ENCODE measurements at places on chromosomes 11 and 22. TPM values are rescaled to one million over a fixed set of nuclear protein-coding genes. Genes with fewer than 3 reads are reported as not detected.

Gene GDPD4
- 0.17 TPM for polyA plus RNA-seq

Gene CD44
- polyA plus RNA-seq, result 10.1 TPM

Gene HTR3A
- polyA plus RNA-seq, result not detected

Gene TRPM5
- polyA plus RNA-seq, result 2.9 TPM

Gene PHLDB1
- 155 TPM for polyA plus RNA-seq

Gene UBQLNL
- 1.4 TPM for polyA plus RNA-seq

Gene OR51B5
- 0.20 TPM for polyA plus RNA-seq

Gene CRACR2B
- polyA plus RNA-seq, result 9.9 TPM

Gene P2RY2
- polyA plus RNA-seq, result 0.58 TPM

Gene GTSE1
- 25.2 TPM for polyA plus RNA-seq

Gene EMID1
- 67.6 TPM for polyA plus RNA-seq

Gene NR1H3
- polyA plus RNA-seq, result 43.0 TPM

Gene MCAT
- polyA plus RNA-seq, result 21.6 TPM

Gene UNC93B1
- polyA plus RNA-seq, result 9.0 TPM

Gene C11orf87
- 0.22 TPM for polyA plus RNA-seq

Gene RAD9A
- polyA plus RNA-seq, result 29.6 TPM

Gene GLB1L2
- polyA plus RNA-seq, result 24.7 TPM

Gene LINC01488
- not detected for polyA plus RNA-seq

Gene MOV10L1
- 1.2 TPM for polyA plus RNA-seq

Gene MAML2
- polyA plus RNA-seq, result 31.7 TPM

Gene MAPK8IP2
- 0.83 TPM for polyA plus RNA-seq
